Amygdala (tissue), 56 donors: ENCODE measurements at places on chromosomes 4 and X.

GRCh38 chr4:26173619-26174018, 147.2 kb upstream of the RBPJ start:
- no peak for DNase-seq

DNA sequence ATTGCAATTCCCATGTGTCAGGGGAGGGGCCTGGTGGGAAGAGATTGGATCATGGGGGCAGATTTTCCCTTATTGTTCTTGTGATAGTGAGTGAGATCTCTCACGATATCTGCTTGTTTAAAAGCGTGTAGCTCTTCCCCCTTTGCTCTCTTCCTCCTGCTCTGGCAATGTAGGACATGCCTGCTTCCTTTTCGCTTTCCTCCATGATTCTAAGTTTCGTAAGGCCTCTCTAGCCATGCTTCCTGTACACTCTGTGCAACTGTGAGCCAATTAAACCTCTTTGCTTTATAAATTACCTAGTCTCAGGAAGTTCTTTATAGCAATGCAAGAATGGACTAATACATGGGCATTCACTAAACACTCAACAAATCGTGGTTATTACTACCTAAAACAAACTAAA, 37.2 kb upstream of the PAPSS1 start:
- no peak for DNase-seq

- no peak for DNase-seq
Observed at GRCh38 chrX:113551919-113552318, 711.3 kb upstream of the AMOT start.

DNA sequence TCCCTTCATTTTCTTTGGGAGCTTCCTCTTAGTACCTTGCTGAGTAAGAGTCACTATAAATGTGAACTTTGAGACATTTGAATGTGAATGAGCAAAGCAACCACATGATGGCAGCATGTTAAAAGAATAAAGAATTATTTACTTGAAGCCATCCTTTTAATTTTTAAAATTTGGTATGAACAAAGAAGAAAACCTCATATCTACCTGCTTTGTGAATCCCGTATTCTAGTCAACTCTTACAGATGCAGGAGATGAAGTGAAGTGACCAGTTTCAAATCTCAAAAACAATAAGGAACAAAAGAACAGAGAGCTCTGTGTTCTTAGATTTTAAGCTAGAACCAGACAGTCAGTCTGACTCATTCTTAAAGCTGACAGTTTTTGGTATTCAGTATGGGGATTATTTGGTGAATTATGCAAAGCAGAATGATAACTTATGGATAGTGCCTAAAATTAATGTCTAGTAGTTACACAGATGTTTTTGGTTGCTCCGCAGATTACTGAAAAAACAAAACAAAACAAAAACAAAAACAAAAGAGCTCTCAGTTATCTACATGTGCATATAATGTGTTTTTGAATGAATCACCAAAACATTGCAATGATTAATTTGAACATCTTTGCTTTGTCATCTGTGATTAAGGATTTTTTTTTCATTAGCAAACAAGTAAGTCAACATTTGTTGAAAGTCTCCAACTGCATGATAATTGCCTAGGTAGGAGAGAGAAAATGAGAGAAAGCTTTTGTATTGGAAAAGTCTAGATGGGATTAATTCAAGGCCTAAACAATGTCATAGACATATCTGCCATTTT, 48.2 kb upstream of the H2AZ1 start:
- no peak for DNase-seq

- DNase-seq, result no peak
Observed at GRCh38 chr4:74618659-74619058, 173.7 kb downstream of the AREG start.

- no peak for DNase-seq
Observed at GRCh38 chr4:78409612-78410202, 141.9 kb upstream of the ANXA3 start.

- no peak for DNase-seq
Observed at GRCh38 chr4:53763813-53764597, 172.7 kb upstream of the LNX1 start.

GRCh38 chr4:25345744-25346143, 31.3 kb upstream of the ANAPC4 start:
- DNase-seq, result no peak

DNA sequence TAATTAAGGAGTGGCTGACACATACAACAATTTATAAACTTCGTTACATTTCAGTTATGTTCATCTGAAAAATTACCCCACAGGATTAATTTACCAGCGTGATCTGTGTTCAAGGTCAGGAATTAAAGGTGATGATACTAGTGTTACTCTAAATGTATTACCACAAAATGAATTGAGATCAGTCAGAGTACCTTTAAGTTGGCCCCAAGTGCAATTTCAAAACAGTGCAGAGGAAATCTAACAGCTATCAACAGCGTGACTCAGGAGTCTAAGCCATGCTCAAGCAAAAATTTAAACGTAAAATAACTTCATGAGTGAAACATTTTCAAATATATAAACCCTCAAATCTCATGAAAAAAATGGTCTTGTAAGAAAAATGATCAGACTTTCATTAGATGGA, 18.7 kb downstream of the ANTXR2 start:
- DNase-seq, result no peak

GRCh38 chr4:30181512-30181911, 538.7 kb upstream of the PCDH7 start:
- no peak for DNase-seq

GRCh38 chrX:44876086-44876485, 3.1 kb downstream of the KDM6A start:
- DNase-seq, result no peak

DNA sequence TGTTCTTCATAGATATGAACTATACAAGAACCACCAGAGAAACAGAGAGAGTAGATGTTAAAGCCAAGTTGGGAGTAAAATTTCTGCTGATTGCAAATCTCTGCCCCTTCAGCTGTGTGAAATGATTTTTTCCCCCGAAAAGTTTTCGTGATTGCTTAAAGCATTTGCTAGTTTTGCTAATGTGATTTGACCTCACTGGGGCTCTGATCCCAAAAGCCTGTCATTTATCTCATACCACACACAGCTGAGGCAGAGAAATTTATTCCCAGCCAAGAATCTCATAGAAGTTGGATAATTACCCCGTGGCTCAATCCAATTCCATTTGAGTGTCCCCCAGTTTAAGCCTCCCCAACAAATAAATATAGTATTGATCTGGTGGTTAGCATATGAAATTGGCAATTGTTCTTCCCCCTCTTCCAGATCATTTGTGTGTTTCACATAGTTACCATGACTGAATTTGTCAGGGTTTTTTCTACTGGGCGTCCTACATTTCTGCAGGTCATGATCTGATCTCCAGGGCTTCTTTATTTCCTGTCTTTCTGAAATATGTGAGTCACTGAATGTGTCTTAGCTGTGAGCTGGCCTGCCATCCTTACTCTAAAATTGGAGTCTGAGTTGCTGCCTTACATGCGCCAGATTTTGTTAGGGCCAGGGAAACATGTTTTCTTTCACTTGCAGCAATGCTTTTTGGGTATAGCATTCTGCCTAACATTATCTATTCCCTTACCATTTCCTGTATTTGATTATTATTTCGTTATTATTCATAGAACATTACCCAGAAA, 167.5 kb upstream of the FRMPD4 start:
- no peak for DNase-seq

DNA sequence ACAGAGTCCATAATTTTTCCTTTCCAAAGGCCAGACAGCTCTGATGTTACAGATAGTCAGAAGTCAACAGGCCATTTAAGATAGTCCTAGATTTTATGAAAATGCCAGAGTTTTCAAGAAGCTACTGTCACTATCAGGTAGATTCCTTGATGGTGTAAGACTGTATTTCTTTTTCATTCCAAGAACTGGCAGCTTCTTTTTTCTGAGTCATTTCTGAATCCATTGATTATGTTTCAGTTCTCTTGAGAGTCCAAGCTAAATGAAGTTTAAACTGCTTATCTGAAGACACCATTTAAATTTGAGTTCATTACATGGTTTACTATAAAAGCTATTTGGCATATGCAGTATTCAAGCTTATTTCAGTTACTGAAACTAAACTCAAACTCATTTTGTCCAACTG, 44.6 kb downstream of the RASSF6 start:
- DNase-seq, result no peak

GRCh38 chr4:6969826-6970800, 60.5 kb downstream of the TBC1D14 start:
- DNase-seq, result no peak

DNA sequence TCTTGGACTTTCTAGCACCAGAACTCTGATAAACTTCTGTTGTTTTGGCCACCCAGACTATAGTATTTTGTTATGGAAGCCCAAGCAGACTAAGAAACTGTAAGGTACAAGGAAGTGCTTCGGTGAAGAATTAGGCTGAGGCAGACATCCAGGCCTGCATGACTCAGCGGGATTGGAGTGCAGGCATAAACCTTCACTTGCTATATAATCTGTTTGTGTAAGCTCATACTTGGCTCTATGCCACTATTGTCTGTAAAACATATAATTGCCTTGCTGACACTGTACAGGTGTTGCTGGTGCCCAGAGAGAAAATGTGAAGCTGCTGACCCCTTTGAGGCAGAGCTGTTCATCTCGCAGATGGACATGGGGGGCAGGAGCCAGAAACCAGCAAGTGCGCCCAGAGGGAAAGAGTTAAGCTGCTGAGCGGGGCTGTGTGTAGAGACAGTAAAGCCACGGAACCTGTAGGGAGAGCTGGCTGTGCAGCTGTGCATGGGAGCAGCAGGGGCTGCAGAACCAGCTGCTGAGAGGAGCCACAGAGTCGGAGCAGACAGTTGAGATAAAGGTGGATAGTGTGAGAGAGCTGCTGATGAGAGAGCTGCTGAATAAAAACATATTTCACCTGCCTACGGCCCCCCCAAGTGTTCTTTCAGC, 96.2 kb downstream of the RBM46 start:
- DNase-seq, result no peak

- peak; percentile 0 for DNase-seq
Observed at GRCh38 chrX:24241822-24242648, 71.8 kb downstream of the SUPT20HL2 start.

GRCh38 chr4:153207027-153207426, 2.8 kb downstream of the TRIM2 start:
- no peak for DNase-seq

DNA sequence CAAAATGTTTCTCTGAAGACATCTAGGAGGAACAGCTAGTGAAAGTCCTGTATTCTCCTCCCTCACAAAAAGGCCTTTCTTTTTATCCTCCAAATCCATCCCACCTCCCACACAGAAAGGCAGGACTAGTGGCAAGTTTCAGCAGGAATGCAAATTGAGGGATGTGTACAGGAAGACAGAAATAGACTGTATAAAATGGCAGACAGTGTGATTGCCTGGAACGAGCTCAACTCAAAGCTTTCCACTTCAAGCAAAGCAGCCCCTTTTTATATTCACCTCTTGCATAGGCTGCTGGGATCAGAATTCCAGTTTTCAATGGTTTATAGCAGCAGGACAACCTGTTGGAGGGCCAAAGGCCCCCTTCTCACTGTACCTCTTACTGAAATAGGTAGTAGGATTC, 57.5 kb downstream of the DCX start:
- no peak for DNase-seq

- no peak for DNase-seq
Observed at GRCh38 chr4:151792995-151793394, 32.2 kb upstream of the GATB start.

GRCh38 chr4:24533364-24533763, 51.0 kb downstream of the DHX15 start:
- DNase-seq, result no peak

GRCh38 chr4:153207567-153207966, 3.3 kb downstream of the TRIM2 start:
- DNase-seq, result no peak

- no peak for DNase-seq
Observed at GRCh38 chrX:19660604-19661255, 145.4 kb upstream of the MAP3K15 start.

- DNase-seq, result no peak
Observed at GRCh38 chr4:14868426-14869395, 133.6 kb upstream of the CPEB2 start.
